Cardiac muscle cell (in vitro differentiated cells and primary cell): ENCODE measurements at places on chromosomes 3 and 15. TPM values are rescaled to one million over a fixed set of nuclear protein-coding genes. Genes with fewer than 3 reads are reported as not detected.

The EPHA6 gene
- 0.15 and 0.46 TPM in 2 replicates for total RNA-seq

The ZXDC gene
- 34.3 and 56.3 TPM in 2 replicates for total RNA-seq

The CIDEC gene
- not detected in 2 replicates for total RNA-seq

The EPHB1 gene
- 0.45 and 0.56 TPM in 2 replicates for total RNA-seq

The ATP8B4 gene
- 0.09 TPM in 1 of 2 replicates, not detected in the other for total RNA-seq

The CCDC54 gene
- total RNA-seq = not detected in 2 replicates

DNA sequence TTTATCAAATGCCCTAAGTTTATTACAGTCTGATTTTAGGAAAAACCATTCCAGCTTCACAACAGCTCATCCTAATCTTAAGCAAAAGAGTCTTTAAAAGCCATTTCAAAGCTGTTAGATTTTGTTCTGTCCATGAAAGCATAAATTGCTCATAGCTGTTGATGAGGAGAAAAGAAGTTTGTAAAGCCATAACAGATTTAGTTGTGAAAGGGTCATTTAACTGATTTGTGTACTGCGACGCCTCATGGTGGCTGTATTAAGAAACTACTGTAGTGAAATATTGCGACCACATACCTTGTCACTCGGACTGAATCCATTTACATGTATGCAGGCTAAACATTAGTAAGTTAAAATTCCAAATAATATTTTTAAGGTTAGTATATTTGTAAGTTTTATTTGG is 20.9 kb downstream of the BBX start:
- no peaks in the 10 kb centered on the region for H3K4me1 ChIP-seq
- H3K36me3 ChIP-seq = no peaks in the 10 kb centered on the region
- H3K4me3 ChIP-seq = no peak overlapping the region
- no peak overlapping the region for H3K27ac ChIP-seq
- H3K27me3 ChIP-seq = no peaks in the 10 kb centered on the region

DNA sequence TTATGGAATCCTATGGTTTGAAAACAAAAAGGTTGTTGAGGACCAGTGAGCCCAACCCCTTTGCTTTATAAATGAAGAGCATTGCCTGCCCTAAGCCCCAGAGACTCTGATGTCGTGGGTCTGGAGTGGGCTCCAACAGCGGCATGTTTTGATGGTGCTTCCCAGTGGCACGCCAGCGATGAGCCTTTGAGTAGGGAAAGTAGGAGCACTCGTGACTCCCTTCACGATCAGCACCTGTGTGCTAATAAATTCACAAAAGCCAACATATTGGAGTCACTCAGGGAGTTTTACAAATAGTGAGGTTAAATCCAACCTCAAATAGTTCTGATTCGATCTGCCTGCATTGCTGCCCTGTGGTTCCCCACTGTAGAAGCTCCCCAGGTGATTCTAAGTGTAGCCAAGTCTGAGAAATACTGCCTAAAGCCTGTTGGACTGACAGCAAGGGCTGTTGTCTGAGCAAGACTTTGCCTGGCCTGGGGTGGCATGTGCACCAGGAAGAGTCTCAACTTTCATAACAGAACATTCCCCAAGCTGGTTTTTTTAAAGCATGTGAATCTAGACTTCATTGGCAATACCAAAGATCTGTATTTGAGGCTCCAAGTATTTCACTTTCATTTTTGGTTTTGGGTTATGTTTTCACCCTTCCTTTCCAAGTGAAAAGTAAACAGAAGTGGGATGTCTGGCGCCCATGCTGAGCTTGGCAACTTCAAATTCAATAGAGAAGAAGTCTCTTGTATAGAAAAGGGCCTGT is 9.9 kb downstream of the CCR5 start:
- H3K36me3 ChIP-seq = no peaks in the 10 kb centered on the region
- no peaks in the 10 kb centered on the region for H3K27me3 ChIP-seq
- no peak for DNase-seq

GRCh38 chr3:176766862-176767261 is 430.4 kb downstream of the TBL1XR1 start:
- no peaks in the 10 kb centered on the region for H3K36me3 ChIP-seq
- no peak overlapping the region for H3K27ac ChIP-seq
- no peaks in the 10 kb centered on the region for H3K27me3 ChIP-seq
- H3K4me1 ChIP-seq = no peaks in the 10 kb centered on the region
- DNase-seq = no peak

DNA sequence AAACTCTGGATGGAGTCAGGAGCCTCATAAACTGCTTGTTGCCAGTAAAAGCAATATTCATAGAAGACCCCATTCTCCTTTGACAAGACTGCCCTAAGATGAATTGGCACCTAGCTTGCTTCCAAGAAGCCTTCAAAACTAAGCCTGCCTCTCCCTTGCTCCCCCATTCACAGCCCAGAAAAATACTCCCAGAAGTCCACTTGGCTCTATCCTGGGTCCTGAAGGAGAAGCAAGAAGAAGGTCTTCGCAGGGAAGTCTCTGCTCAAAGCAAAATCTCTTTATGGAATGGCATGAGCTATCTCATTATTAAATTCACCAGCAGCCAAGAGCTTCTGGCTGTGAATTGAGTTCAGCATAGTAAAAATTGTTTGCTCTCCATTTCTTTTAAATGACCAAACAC is 230.2 kb upstream of the ARRDC4 start:
- H3K27me3 ChIP-seq = no peaks in the 10 kb centered on the region
- H3K4me3 ChIP-seq = no peak overlapping the region
- DNase-seq = no peak
- H3K27ac ChIP-seq = no peak overlapping the region
- H3K4me1 ChIP-seq = peaks cover 3% of the 10 kb centered on the region

DNA sequence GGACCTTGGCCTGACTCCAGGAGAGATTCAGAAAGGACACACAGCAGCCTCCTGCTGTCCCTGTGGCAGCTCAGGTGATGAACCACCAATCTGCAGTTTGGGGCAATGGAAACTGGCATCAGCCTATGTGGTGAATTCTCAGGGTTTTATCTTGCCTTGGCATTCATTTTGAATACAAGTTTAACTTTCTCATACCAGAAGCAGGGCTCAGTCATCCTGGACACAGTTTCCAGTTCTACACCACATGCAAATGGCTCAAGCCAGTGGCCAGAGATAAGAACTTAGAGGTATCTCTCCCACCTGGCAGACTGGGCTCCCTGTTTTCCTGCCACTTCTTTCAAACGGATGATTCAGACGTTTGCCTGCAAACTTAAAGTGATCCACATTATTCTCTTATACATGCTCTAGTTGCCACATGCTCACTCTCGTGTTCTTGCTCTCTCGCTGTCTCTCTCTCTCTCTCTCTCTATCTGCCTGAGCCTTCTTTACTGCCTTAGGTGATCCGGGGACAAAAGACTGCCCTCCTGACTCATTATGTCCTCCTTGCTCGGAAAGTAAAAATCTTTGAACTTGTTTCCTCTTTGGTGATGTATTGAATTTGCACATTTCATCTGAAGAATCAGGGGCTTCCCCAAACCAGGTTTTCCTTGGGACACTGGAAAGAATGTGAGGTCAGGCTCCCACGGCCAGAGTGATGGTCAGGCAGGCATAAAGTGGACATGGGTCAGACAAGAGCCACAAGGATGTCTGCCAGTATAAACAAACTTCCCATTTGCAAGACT is 99.6 kb upstream of the STT3B start:
- no peak overlapping the region for H3K4me3 ChIP-seq
- H3K27me3 ChIP-seq = no peaks in the 10 kb centered on the region
- no peak overlapping the region for H3K27ac ChIP-seq

GRCh38 chr3:42013691-42014457 is 52.0 kb upstream of the ULK4 start:
- no peak overlapping the region for H3K27ac ChIP-seq
- peak; percentile 51 for DNase-seq
- H3K36me3 ChIP-seq = no peaks in the 10 kb centered on the region
- H3K4me3 ChIP-seq = peak overlapping the region; percentile 81

- H3K4me3 ChIP-seq = no peak overlapping the region
- H3K27me3 ChIP-seq = no peaks in the 10 kb centered on the region
- no peaks in the 10 kb centered on the region for H3K36me3 ChIP-seq
- no peaks in the 10 kb centered on the region for H3K4me1 ChIP-seq
These were observed 46.1 kb downstream of the FRMD4B start for GRCh38 chr3:69339760-69340159.

GRCh38 chr15:67551207-67551743 is 8.8 kb downstream of the MAP2K5 start:
- no peak overlapping the region for H3K4me3 ChIP-seq
- H3K27ac ChIP-seq = no peak overlapping the region
- no peak for DNase-seq
- H3K36me3 ChIP-seq = no peaks in the 10 kb centered on the region

DNA sequence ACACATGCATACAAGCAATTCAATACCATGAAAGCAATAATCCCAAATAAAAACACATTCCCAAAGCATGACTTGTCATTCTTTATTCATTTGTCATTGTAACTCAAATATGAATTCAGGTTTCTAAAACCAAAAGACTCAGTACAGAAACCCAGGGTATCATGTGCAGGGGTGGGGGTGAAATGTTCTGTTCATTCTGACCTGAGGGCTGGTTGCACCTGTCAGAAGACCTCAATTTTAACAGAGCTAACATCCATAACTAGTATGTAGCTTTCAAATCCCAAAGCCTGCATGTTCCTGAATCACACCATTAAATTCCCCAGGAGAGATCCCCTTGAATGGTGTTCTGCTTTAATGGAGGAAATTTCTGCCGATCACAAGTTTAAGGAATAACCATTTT is 738.7 kb downstream of the MCTP2 start:
- no peak overlapping the region for H3K4me3 ChIP-seq
- no peaks in the 10 kb centered on the region for H3K27me3 ChIP-seq
- no peaks in the 10 kb centered on the region for H3K36me3 ChIP-seq
- H3K4me1 ChIP-seq = no peaks in the 10 kb centered on the region

DNA sequence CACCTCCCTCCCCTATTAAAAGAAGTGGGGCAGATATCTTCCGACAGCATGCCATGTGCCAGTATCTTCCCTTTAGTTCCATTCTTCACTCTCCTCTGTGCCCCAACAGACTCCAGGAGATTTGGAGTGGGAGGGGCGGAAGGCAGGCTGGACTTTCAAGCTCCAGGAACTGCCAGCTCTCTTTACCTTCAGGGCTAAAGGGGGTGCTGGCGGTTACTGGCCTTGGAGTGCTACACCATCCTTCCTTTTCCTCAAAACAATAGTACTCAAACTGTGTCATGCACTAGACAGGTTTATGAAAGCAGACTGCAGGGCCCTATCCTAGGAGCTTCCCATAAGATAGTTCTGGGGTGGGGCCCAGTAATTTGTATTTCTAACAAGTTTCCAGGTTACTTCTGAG is 6.0 kb downstream of the LINS1 start:
- H3K27me3 ChIP-seq = no peaks in the 10 kb centered on the region
- no peaks in the 10 kb centered on the region for H3K4me1 ChIP-seq
- no peak for DNase-seq
- no peaks in the 10 kb centered on the region for H3K36me3 ChIP-seq

DNA sequence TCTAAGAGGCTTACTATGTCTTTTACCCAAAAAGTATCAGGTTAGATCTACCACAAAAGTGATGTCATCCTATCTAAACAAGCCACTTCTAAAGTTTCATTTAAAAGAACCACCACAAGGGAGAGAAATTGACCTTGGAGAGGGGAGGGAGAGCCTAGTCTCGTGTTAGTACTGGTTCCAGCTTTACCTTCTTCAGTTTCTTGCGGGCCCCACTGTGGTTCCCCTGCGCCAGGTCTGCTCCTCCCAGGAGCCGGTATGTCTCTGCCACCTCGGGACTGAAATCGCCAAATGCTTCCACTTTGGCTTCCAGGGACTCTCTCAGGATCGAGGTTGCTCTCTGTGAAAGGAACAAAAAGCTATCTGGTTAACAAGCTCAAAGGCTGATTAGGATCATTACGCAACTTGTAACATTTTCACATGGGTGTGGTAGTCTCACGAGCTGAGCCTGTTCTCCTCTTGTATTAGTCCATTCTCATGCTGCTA is 51.1 kb downstream of the SYNM start:
- H3K4me3 ChIP-seq = no peak overlapping the region
- DNase-seq = no peak

- peak; percentile 81 for DNase-seq
- no peak overlapping the region for H3K27ac ChIP-seq
- no peak overlapping the region for H3K4me3 ChIP-seq
- no peaks in the 10 kb centered on the region for H3K36me3 ChIP-seq
These were observed 267.3 kb downstream of the LPP start for GRCh38 chr3:188421151-188421821.

DNA sequence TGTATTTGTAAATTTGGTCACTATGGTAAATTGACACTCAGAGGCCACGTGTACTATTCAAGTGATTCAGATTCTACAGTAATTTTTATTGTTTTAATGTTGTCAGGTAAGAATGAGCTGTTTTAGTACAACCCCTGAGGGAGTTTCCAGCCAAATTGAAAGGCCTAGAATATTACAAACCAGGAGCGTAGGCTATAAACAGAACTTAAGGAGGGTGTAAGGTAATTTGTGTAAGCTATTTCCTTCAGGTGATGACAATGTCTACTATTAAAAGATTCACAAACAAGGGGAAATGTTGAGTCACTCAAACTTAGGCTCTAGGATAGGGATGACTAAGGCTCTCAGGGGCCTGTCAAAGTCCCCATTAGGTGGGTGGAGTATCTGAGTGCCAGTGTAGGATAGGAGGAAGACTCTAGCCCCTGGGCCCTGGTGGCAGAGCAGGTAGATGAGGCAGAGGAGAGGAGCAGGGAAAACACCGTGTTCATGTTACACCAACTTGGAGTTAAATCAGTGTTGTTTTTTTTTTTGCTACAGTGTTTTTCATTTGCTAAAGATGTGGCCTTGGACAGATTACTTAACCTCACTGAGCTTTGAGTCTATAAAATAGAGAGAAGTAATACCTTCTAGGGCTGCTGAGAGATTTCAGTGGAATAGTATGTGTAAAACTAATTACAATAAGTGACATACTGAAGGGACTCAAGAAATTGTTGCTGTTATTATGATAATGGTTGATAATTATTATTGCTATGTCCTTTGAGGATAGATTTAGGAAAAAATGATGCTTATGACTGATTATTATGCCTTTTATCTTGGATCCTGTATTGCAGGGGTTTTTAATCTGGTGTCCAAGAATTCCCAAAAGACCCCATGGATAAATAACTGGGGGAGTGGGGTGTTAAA is 10.3 kb downstream of the TM4SF1 start:
- no peak overlapping the region for H3K4me3 ChIP-seq
- no peaks in the 10 kb centered on the region for H3K27me3 ChIP-seq
- no peak overlapping the region for H3K27ac ChIP-seq
- H3K36me3 ChIP-seq = no peaks in the 10 kb centered on the region
- DNase-seq = peak; percentile 47

DNA sequence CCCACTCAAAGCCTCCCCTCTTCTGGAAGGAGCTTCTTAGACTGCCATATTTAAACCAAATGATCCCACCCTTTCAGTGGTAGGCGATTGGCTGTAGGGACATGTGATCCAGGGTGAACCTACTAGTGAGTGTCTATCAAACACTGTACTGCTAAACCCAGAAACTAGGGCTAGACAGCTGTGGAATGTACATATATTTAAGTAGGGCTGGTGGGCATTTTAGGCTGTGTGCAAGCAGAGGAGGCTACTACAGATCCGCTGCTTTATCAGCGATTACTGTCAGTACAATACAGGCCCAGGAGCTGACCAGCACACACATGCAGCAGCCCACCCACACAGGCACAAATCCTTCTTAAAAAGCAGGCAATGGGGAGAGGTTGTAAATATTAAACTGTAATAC is 15.4 kb upstream of the LARP6 start:
- no peaks in the 10 kb centered on the region for H3K36me3 ChIP-seq
- H3K27ac ChIP-seq = no peak overlapping the region
- H3K4me3 ChIP-seq = no peak overlapping the region
- peaks cover 17% of the 10 kb centered on the region for H3K4me1 ChIP-seq
- DNase-seq = peak; percentile 29

- no peak overlapping the region for H3K4me3 ChIP-seq
- no peak overlapping the region for H3K27ac ChIP-seq
- DNase-seq = no peak
- peaks cover 13% of the 10 kb centered on the region for H3K4me1 ChIP-seq
These were observed 1.7 kb upstream of the IP6K1 start for GRCh38 chr3:49788056-49788455.

GRCh38 chr3:116812949-116813348 is 103.4 kb downstream of the TUSC7 start:
- no peak overlapping the region for H3K4me3 ChIP-seq
- no peaks in the 10 kb centered on the region for H3K4me1 ChIP-seq
- no peak for DNase-seq
- H3K36me3 ChIP-seq = no peaks in the 10 kb centered on the region
